ENCODE measurements at places on chromosomes 13 and 19.

DNA sequence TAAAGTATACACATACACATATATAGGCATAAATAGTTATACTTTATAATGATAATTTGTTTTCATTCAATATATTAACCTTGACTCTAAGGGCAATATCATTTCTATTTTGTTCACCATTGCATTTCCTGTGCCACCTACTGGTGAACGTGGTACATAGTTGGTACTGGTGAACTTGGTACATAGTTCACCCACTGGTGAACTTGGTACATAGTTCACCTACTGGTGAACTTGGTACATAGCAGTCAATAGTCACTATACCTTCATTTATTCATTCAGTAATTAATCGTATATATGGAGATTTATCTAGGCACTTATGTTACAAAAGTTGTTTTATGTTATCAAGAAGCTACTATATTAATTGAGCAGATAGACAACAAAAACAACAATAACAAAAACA, 172.6 kb upstream of the ATXN8OS start:
- no peak for DNase-seq

GRCh38 chr19:1847684-1848398, 442 bp downstream of the REXO1 start:
- no peak for DNase-seq

DNA sequence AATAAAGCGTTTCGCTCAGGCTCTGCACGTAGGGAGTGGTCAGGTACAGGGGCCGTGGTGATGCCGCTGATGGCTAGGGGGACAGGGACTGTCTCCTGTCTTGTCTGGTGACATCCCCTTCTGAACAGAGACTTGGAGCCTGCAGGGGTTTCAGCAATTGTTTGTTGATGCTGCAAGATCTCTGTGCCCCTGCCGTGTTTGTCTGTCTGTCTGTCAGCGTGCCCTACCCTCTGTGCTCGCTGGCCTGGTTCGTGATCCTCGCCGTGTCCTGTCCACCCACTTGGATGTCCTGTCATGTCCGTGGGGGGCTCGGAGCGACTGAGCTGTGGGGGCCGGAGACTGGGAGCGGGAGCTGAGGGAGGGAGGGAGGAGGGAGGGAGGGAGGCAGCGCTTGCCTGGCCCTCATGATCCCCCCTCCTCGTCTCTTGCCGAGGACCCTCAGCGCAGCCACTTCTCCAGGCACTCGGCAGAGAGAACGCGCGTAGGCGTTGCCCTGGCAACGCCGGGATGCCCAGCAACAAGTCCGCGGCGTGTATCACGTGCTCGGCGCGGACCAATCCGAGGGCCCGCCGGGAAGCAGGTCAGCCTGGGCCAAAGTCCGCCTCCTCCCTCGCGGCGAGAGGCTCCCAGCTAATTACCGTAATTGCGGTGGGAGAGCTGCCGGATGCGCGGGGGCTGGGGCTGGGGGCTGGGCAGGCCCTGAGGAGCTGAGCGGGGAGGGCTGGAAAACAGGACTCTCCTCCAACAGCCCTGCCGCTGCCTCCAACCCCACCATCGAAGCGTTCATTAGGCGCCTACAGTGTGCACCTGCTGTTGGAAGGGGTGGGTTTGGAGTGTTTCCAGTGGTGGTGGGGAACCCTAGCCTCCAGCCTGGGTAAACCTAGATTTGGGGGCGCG, 31.9 kb upstream of the FEM1A start:
- peak; percentile 98 for DNase-seq

- DNase-seq: peak; percentile 49
These were observed 3.0 kb upstream of the TNNT1 start for GRCh38 chr19:55152017-55152416.

- DNase-seq: peak; percentile 88
These were observed 13.3 kb upstream of the CACNG6 start for GRCh38 chr19:53977991-53978731.

GRCh38 chr13:99431927-99432608, 69.2 kb upstream of the TM9SF2 start:
- no peak for DNase-seq

GRCh38 chr13:30334663-30335386, 27.5 kb upstream of the KATNAL1 start:
- no peak for DNase-seq

Data from brain (organoid and tissue), 16 donors.